AG09319 (cell line): ENCODE measurements at places on chromosomes 2 and 18.

GRCh38 chr2:134862069-134862468, 23.7 kb downstream of the ACMSD start:
- no peak for DNase-seq

- DNase-seq: no peak
Observed at GRCh38 chr2:867296-867695, 83.4 kb upstream of the SNTG2 start.

- DNase-seq: no peak
Observed at GRCh38 chr2:63658176-63658968, 69.6 kb downstream of the MDH1 start.

- no peak for DNase-seq
Observed at GRCh38 chr2:149119368-149119767, 80.9 kb downstream of the LYPD6B start.

- DNase-seq: no peak
Observed at GRCh38 chr2:167943368-167943767, 304.0 kb downstream of the STK39 start.
